ENCODE measurements at places on chromosomes 7 and 10. TPM values are rescaled to one million over a fixed set of nuclear protein-coding genes. Genes with fewer than 3 reads are reported as not detected.

The CRPPA gene
- total RNA-seq: not detected

The NPC1L1 gene
- total RNA-seq: not detected

The PRR15 gene
- not detected for total RNA-seq

The SEMA3A gene
- total RNA-seq: 0.75 TPM

- H3K4me1 ChIP-seq: peaks cover 5% of the 10 kb centered on the region
- H3K27ac ChIP-seq: no peak overlapping the region
- H3K4me3 ChIP-seq: peak overlapping the region; percentile 20
- no peak for DNase-seq
- H3K27me3 ChIP-seq: no peaks in the 10 kb centered on the region
Measured at GRCh38 chr7:143345428-143345900, 17.0 kb downstream of the FAM131B start.

GRCh38 chr10:95861386-95861785 lies 46.4 kb upstream of the CC2D2B start:
- no peak overlapping the region for H3K27ac ChIP-seq
- no peak for DNase-seq
- H3K27me3 ChIP-seq: no peaks in the 10 kb centered on the region
- H3K4me3 ChIP-seq: no peak overlapping the region

- DNase-seq: no peak
- no peaks in the 10 kb centered on the region for H3K27me3 ChIP-seq
- H3K4me3 ChIP-seq: peak overlapping the region; percentile 16
- no peaks in the 10 kb centered on the region for H3K4me1 ChIP-seq
- H3K27ac ChIP-seq: no peak overlapping the region
Measured at GRCh38 chr7:156616269-156617202, 24.0 kb upstream of the RNF32 start.

DNA sequence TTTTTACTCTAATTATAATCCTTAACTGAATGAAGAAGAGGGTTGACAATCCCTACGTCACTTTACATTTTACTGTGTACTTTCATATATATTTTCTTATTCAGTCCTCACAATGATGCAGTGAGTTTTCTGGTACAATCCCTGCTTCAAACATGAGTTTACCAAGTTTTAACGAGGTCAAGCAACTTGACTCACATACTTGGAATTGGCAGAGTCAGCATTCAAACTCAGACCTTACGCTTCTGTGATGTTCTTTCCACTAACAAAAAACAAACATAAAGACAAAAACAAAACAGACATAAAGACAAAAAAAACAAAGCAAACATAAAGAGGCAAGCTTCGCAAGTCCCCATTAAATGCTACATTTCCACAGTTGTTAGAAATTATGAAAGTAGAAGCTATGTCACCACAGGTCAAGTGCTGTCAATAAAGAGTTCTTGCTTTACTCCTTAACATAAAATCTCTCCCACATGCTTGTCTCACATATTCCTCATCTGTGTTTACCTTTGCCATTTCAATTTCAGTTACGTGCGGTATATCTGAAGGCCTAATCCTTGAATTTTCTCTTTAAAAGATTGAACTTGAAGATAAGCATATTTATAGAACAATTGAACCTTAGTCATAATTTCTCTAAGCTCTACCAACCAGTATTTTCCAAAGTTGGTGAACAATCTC lies 217.3 kb downstream of the CELF2 start:
- H3K27me3 ChIP-seq: no peaks in the 10 kb centered on the region
- H3K4me3 ChIP-seq: no peak overlapping the region
- DNase-seq: no peak
- peaks cover 3% of the 10 kb centered on the region for H3K4me1 ChIP-seq
- H3K36me3 ChIP-seq: no peaks in the 10 kb centered on the region
- H3K27ac ChIP-seq: no peak overlapping the region

DNA sequence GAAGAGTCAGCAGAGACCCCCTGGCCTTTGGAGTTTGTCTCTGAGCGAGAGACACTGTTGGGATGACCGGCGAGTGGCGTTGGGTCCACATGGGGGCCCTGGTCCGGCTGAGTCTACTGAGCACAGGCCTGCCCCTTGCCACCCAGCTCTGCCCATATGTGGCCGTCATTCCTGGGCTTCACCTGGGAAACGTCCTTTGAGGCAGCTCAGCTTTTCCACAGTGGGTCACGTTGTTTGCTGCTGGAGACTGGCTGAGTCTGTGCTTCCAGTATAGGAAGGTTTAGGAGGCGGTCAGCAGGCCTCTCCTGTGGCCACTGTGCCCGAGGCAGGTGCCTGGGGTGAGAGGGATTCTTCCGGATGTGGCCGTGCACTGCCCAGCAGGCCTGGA lies 17.1 kb downstream of the ADAM8 start:
- no peaks in the 10 kb centered on the region for H3K36me3 ChIP-seq
- peak overlapping the region; percentile 64 for H3K27ac ChIP-seq
- DNase-seq: no peak
- H3K4me3 ChIP-seq: no peak overlapping the region
- H3K4me1 ChIP-seq: peaks cover 14% of the 10 kb centered on the region
- H3K27me3 ChIP-seq: no peaks in the 10 kb centered on the region

- DNase-seq: peak; percentile 77
- H3K4me3 ChIP-seq: no peak overlapping the region
- no peaks in the 10 kb centered on the region for H3K4me1 ChIP-seq
- no peak overlapping the region for H3K27ac ChIP-seq
- H3K27me3 ChIP-seq: no peaks in the 10 kb centered on the region
Measured at GRCh38 chr10:69051303-69051702, 36.6 kb upstream of the SRGN start.

DNA sequence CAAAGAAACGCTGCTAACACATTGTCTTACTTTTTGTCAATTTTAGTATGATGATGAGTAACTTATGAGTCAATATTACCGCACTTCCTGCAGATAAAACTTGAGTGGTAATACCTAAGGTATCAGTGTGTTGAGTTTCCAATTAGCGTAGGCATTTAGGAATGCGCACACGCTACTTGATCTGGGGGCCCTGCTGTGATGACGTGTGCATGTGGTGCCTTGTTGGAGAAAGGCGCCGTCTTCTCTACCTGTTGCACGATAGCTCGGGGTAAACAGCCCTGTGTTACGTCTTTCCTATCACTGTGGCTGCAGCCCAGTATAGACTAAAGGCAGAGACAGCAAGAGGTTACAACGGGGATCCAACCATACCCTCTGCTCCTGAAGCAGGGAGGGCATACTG lies 476.8 kb upstream of the ADARB2 start:
- H3K27me3 ChIP-seq: no peaks in the 10 kb centered on the region
- H3K4me3 ChIP-seq: no peak overlapping the region
- no peak overlapping the region for H3K27ac ChIP-seq
- DNase-seq: no peak
- no peaks in the 10 kb centered on the region for H3K4me1 ChIP-seq

GRCh38 chr7:66732439-66732838 lies 8.1 kb upstream of the RABGEF1 start:
- H3K4me1 ChIP-seq: no peaks in the 10 kb centered on the region
- no peaks in the 10 kb centered on the region for H3K27me3 ChIP-seq
- DNase-seq: no peak
- H3K27ac ChIP-seq: no peak overlapping the region
- H3K36me3 ChIP-seq: peaks cover 8% of the 10 kb centered on the region
- H3K4me3 ChIP-seq: no peak overlapping the region
